ENCODE measurements at places on chromosomes 3 and 15. TPM values are rescaled to one million over a fixed set of nuclear protein-coding genes. Genes with fewer than 3 reads are reported as not detected.

DNA sequence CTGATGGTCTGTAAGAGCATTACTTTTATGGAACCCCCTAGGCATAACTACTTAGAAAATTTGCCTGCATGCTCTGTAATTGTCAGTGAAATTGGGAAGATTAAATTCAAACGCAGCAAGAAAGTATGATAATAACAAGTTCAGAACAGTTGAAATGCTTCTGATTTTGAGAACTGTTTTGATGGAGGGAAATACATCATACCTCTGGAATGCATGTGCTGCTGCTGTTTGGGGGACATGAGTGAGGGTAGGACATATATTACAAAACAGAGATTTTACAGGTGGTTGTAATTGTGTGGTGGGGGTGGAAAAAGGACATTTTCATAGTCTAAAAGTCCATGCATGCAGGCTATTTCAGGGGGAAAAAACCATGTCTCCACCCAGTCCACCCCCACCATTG lies 135.0 kb upstream of the DPH6 start:
- H3K27ac ChIP-seq, result peak overlapping the region; percentile 37
- H3K4me1 ChIP-seq, result no peaks in the 10 kb centered on the region
- H3K4me3 ChIP-seq, result no peak overlapping the region

The GOLGA8S gene
- 0.24 TPM for total RNA-seq

GRCh38 chr15:57820119-57820518 lies 113.6 kb downstream of the POLR2M start:
- no peaks in the 10 kb centered on the region for H3K36me3 ChIP-seq
- no peak for DNase-seq
- H3K4me1 ChIP-seq, result no peaks in the 10 kb centered on the region

DNA sequence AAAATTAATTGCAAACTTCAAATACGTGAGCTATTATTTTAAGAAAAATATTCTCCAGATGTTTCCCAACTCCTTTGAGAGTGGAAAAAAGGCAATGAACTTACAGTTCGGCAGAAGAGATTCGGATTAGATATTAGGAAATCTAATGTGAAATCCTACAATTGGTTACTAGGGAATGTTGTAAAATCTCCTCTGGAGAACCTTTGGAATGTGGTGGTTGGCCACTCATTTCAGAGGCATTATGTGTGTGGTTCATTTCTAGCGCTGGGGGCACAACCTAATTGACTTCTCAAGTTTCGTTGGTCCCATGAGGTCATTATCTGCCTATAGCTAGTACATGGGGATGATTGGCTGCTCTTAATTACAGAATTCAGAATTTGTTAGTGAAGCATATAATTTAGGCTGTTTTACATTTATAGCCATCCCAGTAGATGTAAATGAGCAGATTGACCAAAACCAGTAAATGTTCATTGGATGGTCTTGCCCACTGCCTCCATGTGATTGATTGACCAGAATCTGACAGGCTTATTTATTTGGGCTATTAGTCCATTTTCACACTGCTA lies 34.6 kb upstream of the CMSS1 start:
- DNase-seq, result no peak
- no peaks in the 10 kb centered on the region for H3K4me1 ChIP-seq
- H3K27ac ChIP-seq, result no peak overlapping the region

- DNase-seq, result no peak
- no peaks in the 10 kb centered on the region for H3K27me3 ChIP-seq
Measured at GRCh38 chr3:189848395-189849040, 217.3 kb downstream of the TP63 start.

- no peaks in the 10 kb centered on the region for H3K36me3 ChIP-seq
- H3K27me3 ChIP-seq, result no peaks in the 10 kb centered on the region
- no peak for DNase-seq
- no peaks in the 10 kb centered on the region for H3K4me1 ChIP-seq
Measured at GRCh38 chr3:14082108-14082657, 42.5 kb downstream of the CHCHD4 start.

The C2CD4B gene
- total RNA-seq, result not detected

- no peak for DNase-seq
- no peaks in the 10 kb centered on the region for H3K36me3 ChIP-seq
- no peaks in the 10 kb centered on the region for H3K27me3 ChIP-seq
- no peak overlapping the region for H3K27ac ChIP-seq
- no peak overlapping the region for H3K4me3 ChIP-seq
Measured at GRCh38 chr3:152508705-152509104, 240.0 kb downstream of the MBNL1 start.

The PATL2 gene
- total RNA-seq, result 0.28 TPM

The SLC51B gene
- not detected for total RNA-seq
